ENCODE measurements at places on chromosomes 7 and 10. TPM values are rescaled to one million over a fixed set of nuclear protein-coding genes. Genes with fewer than 3 reads are reported as not detected.

Gene CDC14C
- total RNA-seq = not detected

Gene ADAM12
- not detected for total RNA-seq

Gene RBP3
- total RNA-seq = not detected

GRCh38 chr7:138587485-138587884 is 113.7 kb downstream of the SVOPL start:
- H3K27me3 ChIP-seq = no peaks in the 10 kb centered on the region
- no peak for DNase-seq
- no peaks in the 10 kb centered on the region for H3K4me1 ChIP-seq
- no peaks in the 10 kb centered on the region for H3K36me3 ChIP-seq
- no peak overlapping the region for H3K4me3 ChIP-seq
- no peak overlapping the region for H3K27ac ChIP-seq

- H3K4me3 ChIP-seq = no peak overlapping the region
- no peaks in the 10 kb centered on the region for H3K4me1 ChIP-seq
- no peak overlapping the region for H3K27ac ChIP-seq
- no peaks in the 10 kb centered on the region for H3K36me3 ChIP-seq
- no peaks in the 10 kb centered on the region for H3K27me3 ChIP-seq
These were observed 31.5 kb downstream of the PRKAR2B start for GRCh38 chr7:107075863-107076574.

DNA sequence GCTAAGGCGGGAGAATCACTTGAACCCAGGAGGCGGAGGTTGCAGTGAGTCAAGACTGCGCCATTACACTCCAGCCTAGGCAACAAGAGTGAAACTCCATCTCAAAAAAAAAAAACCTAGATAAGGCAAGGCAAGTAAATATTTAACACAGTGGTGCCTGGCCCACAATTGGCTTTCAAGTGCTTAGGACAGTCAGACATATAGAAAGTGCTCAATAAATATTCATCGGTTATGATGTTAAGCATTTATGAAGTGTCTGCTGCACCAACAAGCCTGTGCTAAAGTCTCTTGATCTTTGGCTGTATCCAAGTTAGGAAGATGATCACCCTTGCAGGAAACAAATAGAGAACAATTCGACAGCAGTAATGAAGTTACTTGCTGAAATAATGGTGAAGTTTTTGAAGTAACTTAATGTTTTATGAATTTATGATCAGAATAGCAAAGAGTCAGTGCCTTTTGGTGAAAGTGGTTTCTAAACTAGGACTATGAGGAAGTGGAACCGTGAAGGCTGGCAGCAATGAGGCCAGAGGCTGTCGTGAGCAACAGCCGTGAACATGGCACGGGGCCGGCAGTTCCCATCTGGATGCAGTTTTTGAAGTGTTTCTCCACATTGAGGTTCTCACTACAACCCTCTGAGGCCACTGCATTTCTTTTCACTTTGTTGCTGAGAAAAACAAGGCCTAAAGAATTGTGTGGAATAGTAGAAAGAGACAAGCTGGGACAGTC is 48.1 kb upstream of the GATA3 start:
- H3K4me3 ChIP-seq = no peak overlapping the region
- H3K36me3 ChIP-seq = peaks cover 24% of the 10 kb centered on the region
- no peaks in the 10 kb centered on the region for H3K4me1 ChIP-seq
- no peak overlapping the region for H3K27ac ChIP-seq
- no peaks in the 10 kb centered on the region for H3K27me3 ChIP-seq
- DNase-seq = no peak

DNA sequence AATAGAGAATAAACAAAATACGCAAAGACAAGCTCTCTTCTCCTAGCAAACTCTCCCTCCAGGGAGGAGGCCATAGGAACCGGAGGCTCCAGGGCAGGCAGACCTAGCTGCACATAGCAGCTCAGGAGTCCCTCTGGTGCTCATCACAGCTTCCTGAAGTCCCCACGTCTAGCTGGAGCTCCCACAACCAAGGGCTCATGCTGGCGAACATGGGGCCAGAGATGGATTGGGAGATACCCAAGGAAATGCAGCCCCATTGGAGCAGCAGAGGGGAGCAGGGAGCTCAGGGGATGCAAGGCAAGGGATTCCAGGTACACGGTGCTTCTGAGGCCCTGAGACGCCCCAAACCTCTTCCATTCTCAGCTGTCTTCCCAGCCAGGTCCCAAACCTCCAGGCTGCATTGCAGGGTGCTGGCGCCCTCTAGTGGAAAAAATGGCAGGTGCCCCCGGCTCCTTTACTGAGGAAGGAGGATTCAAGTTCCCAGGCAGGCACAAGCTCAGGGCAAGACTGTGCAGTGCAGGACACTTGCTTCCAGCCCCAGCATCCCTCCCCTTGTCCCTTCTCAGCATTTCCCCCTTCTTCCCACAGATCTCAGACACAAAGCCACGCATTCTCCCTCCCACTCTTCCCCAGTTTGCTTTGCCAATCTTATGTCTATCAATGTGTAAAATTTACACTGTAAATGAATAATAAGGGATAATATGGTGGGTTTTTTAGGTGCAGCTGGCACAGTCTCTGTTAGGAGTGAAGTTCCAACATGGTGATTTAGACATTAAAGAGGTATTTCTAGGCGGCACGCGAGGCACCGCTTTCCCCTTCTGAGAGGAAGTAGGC is 46.2 kb downstream of the GPAM start:
- H3K4me1 ChIP-seq = no peaks in the 10 kb centered on the region
- no peaks in the 10 kb centered on the region for H3K36me3 ChIP-seq
- no peaks in the 10 kb centered on the region for H3K27me3 ChIP-seq
- H3K4me3 ChIP-seq = no peak overlapping the region

DNA sequence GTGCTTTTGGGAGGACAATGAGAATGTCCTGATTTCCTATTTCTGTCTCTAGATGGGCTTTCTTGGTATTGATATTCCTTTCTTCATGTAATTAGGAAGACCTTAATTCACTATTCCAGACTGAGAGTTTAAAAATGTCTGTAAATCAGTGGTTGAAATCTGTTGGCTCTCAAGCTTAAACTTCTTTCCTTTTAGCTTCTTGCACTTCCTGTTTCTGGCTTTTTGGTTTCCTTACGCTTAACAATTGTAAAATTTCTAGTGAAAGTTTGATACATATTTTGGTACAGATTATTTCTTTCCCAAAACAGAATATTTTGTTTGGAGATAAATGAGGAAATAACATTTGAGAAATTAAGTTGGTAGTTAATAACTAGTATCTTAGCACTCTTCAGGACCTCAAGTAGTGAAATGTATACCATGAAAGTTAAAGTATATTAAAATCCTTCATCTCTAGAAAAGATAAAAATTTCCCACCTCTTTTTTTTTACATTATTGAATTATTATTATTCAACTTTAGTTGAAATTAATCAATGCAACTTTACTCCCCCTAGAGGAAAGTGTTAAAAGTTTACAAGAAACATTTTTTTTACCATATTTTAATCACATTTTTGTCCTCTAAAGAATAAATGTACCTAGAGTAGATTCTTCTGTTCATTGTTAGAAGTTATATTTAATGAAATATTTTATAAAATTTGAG is 137.2 kb downstream of the PHTF2 start:
- no peaks in the 10 kb centered on the region for H3K4me1 ChIP-seq
- no peak overlapping the region for H3K27ac ChIP-seq
- peaks cover 13% of the 10 kb centered on the region for H3K36me3 ChIP-seq

DNA sequence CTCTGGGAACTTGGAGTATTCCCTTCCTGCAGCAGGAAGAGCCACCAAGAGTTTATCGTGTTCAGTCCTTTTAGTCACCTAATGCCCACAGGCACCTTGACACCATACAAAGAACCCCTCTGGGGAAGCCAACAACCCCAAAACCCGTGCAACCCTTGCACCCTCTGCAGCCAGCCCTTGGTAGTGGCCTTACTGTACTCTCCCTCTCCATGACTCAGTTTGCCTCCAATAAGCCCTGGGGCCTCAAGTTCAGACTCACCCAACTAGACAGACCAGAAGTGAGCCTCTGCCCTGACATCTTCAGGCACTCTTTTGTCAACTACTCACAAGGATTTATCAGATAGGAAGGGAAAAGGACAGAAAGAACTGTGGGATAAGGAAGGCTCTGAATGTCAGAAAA is 30.9 kb downstream of the KCNMA1 start:
- no peaks in the 10 kb centered on the region for H3K36me3 ChIP-seq
- no peaks in the 10 kb centered on the region for H3K27me3 ChIP-seq
- no peak overlapping the region for H3K27ac ChIP-seq
- H3K4me3 ChIP-seq = no peak overlapping the region

GRCh38 chr10:11150231-11150731 is 132.6 kb downstream of the CELF2 start:
- no peaks in the 10 kb centered on the region for H3K36me3 ChIP-seq
- DNase-seq = no peak
- no peaks in the 10 kb centered on the region for H3K27me3 ChIP-seq
- peaks cover 81% of the 10 kb centered on the region for H3K4me1 ChIP-seq

GRCh38 chr7:115477193-115477651 is 553.3 kb downstream of the TFEC start:
- no peak overlapping the region for H3K27ac ChIP-seq
- H3K27me3 ChIP-seq = peaks cover 7% of the 10 kb centered on the region
- H3K36me3 ChIP-seq = no peaks in the 10 kb centered on the region
- DNase-seq = peak; percentile 15
- H3K4me1 ChIP-seq = no peaks in the 10 kb centered on the region
